ENCODE measurements at places on chromosomes 13 and 19. TPM values are rescaled to one million over a fixed set of nuclear protein-coding genes. Genes with fewer than 3 reads are reported as not detected.

DNA sequence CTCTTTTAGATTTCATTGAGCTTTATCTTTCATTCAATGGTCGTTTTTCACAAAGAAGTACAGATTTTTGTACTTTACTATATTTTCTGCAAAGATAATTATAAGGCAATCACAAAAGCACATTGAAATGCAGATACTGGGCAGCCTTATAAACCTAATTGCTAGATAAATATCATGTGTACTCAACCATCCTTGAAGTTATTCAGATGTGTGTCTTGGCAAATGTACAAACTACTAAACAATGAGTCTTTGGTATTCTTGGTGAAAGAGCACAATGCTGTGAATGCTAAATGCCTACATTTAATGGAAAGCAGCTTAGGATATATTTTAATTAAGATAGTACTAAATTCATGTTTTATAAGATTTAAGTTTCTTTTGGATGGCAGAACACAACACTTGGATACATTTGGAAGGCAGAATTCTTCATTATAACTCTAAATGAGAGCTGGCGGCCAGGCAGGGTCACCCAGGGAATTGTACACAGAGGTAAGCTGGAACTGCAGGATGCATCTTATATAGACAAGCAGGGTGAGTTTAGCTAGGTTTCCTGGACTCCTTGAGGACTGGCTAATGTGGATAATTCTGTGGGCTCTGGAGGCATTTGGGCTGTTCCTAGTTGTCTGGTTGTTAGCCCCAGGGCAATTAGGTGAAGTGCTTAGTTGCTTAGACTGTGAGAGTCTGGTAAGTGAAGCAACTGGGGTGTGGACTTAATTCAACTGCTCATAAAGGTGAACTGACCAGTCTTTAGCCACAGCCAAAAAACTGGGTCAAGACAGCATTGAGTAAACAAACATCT lies 286.6 kb downstream of the PCDH20 start:
- H3K4me3 ChIP-seq, result no peak overlapping the region
- H3K27ac ChIP-seq, result no peak overlapping the region
- DNase-seq, result no peak

GRCh38 chr19:4502282-4503131 lies 15.8 kb downstream of the PLIN4 start:
- H3K27ac ChIP-seq, result no peak overlapping the region
- H3K4me3 ChIP-seq, result no peak overlapping the region
- no peak for DNase-seq
- peaks cover 26% of the 10 kb centered on the region for H3K36me3 ChIP-seq
- peaks cover 2% of the 10 kb centered on the region for H3K27me3 ChIP-seq

DNA sequence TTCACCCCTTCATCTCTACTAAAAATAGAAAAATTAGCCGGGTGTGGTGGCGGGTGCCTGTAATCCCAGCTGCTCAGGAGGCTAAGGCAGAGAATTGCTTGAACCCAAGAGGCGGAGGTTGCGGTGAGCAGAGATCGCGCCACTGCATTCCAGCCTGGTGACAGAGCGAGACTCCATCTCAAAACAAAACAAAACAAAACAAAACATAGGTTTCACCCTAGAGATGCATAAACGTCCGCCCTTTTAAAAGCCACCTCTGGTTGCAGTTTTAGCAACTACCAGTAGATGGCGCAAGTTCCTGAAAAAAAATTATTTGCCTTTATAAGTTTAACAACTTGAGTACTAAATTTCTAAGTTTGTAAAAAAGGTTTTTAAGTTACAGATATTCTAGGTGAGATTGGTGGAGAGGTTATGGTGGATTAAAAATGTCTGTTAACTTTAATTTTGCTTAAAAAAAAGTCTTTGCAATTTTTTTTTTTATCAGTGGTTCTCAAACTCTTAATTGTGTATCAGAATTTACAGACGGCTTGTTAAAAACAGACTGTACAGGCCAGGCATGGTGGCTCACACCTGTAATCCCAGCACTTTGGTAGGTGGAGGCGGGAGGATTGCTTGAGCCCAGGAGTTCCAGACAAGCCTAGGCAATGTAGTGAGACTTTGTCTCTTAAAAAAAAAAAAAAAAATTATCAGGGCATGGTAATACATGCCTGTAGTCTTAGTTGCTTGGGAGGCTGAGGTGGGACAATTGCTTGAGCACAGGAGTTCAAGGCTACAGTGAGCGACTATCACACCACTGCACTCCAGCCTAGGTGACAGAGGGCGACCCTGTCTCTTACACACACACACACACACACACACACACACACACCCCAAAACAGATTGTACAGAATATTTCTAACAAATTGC lies 42.1 kb downstream of the NAA16 start:
- DNase-seq, result no peak
- H3K4me3 ChIP-seq, result no peak overlapping the region
- peaks cover 10% of the 10 kb centered on the region for H3K36me3 ChIP-seq
- no peak overlapping the region for H3K27ac ChIP-seq
- H3K4me1 ChIP-seq, result no peaks in the 10 kb centered on the region
- H3K27me3 ChIP-seq, result no peaks in the 10 kb centered on the region

- no peak overlapping the region for H3K4me3 ChIP-seq
- H3K4me1 ChIP-seq, result 0 out of 2 replicates have a peak, but pooled peaks cover 5% of the 10 kb centered on the region
- no peaks in the 10 kb centered on the region for H3K36me3 ChIP-seq
- DNase-seq, result no peak
- H3K27me3 ChIP-seq, result no peaks in the 10 kb centered on the region
- no peak overlapping the region for H3K27ac ChIP-seq
Observed at GRCh38 chr13:114082849-114083645, 49.4 kb downstream of the RASA3 start.

DNA sequence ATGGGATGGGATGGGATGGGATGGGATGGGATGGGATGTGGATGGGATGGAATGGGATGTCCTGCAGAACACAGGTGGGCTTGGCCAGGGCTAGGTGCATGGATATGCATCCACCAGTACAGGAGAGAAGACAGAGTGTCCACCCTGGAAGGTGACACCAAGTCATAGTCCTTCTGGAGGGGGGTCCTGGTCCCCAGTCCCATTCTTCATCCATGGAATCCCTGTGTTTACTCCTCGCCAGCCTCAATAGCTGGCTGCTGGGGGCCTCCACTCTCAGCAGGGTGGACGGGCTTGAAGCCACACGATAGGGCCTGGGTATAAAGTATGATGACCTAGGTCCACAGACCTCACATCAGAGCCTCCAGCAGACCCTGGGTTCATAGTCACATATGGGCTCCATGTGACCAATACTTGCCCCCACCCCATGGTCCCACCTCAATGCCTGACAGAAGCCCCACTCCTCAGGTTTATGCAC lies 40.1 kb downstream of the RFX2 start:
- no peak overlapping the region for H3K27ac ChIP-seq
- no peaks in the 10 kb centered on the region for H3K27me3 ChIP-seq
- H3K36me3 ChIP-seq, result no peaks in the 10 kb centered on the region
- H3K4me3 ChIP-seq, result no peak overlapping the region
- peaks cover 3% of the 10 kb centered on the region for H3K4me1 ChIP-seq
- no peak for DNase-seq

DNA sequence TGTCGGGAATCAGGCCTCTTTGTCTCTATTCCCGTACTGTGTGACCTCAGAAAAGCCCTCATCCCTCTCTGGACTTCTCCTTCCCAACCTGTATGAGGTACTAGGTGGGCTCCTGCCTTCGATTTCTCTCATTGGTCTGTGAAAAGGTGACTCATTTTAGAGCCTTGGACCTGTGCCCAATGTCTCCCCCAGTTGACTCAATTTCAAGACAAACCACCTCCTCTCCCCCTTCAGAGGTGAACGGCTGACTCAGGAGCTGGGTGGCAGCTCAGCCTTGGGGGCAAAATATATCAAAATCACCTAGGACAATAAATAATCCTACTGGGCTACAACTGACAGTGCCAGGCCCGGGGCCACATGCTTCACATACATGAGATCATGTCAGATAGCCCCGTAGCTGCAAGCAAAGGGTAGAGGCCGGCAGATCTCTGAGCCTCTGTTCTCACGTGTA lies 630 bp downstream of the COQ8B start:
- no peaks in the 10 kb centered on the region for H3K4me1 ChIP-seq
- H3K27ac ChIP-seq, result peak overlapping the region; percentile 74
- no peaks in the 10 kb centered on the region for H3K27me3 ChIP-seq
- peaks cover 9% of the 10 kb centered on the region for H3K36me3 ChIP-seq
- H3K4me3 ChIP-seq, result peak overlapping the region; percentile 94

- DNase-seq, result no peak
Observed at GRCh38 chr13:111046590-111047141, 68.4 kb upstream of the ARHGEF7 start.

GRCh38 chr19:50551715-50552187 lies 16.5 kb downstream of the LRRC4B start:
- no peaks in the 10 kb centered on the region for H3K36me3 ChIP-seq
- no peak for DNase-seq
- peaks cover 25% of the 10 kb centered on the region for H3K4me1 ChIP-seq
- peaks cover 30% of the 10 kb centered on the region for H3K27me3 ChIP-seq

- no peaks in the 10 kb centered on the region for H3K27me3 ChIP-seq
- H3K4me3 ChIP-seq, result no peak overlapping the region
- no peaks in the 10 kb centered on the region for H3K36me3 ChIP-seq
- H3K27ac ChIP-seq, result no peak overlapping the region
Observed at GRCh38 chr19:41083516-41083915, 4.7 kb upstream of the CYP2A13 start.

DNA sequence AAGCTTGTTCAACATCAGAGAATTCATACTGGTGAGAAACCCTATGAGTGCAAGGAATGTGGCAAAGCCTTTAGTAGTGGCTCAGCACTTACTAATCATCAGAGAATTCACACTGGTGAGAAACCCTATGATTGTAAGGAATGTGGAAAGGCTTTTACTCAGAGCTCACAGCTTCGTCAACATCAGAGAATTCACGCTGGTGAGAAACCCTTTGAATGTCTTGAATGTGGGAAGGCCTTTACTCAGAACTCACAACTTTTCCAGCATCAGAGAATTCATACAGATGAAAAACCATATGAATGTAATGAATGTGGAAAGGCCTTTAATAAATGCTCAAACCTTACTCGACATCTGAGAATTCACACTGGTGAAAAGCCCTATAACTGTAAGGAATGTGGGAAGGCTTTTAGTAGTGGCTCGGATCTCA lies 25.2 kb downstream of the ZNF383 start:
- no peaks in the 10 kb centered on the region for H3K4me1 ChIP-seq
- DNase-seq, result no peak
- H3K27me3 ChIP-seq, result no peaks in the 10 kb centered on the region
- peaks cover 2% of the 10 kb centered on the region for H3K36me3 ChIP-seq

- H3K36me3 ChIP-seq, result no peaks in the 10 kb centered on the region
- DNase-seq, result peak; percentile 72
- no peaks in the 10 kb centered on the region for H3K4me1 ChIP-seq
- H3K4me3 ChIP-seq, result peak overlapping the region; percentile 43
- H3K27ac ChIP-seq, result no peak overlapping the region
Observed at GRCh38 chr19:42323852-42324654, 1.4 kb upstream of the MEGF8 start.

GRCh38 chr19:12943437-12944044 lies 2.1 kb upstream of the RAD23A start:
- DNase-seq, result no peak
- no peaks in the 10 kb centered on the region for H3K27me3 ChIP-seq
- peaks cover 13% of the 10 kb centered on the region for H3K4me1 ChIP-seq
- H3K36me3 ChIP-seq, result peaks cover 67% of the 10 kb centered on the region

DNA sequence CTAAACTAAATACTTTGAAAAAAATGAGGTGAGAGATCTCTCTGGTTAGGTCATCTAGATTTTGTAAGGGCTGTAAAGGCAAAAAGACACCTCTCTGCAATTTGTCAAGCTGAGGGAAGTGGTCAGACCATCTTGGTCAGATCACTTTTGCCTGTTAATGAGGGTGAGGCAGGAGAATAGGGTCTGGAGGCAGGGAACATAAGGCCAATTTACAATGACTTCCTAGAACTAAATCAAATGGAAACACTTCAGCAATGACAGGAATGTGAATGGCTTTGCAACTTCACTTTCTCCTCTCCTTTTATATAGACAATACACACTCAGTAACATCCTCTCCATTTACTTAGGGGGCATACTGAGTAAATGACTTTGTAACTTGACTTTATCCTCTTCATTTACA lies 1653.4 kb downstream of the SLITRK5 start:
- no peak for DNase-seq
- no peak overlapping the region for H3K27ac ChIP-seq
- H3K4me1 ChIP-seq, result no peaks in the 10 kb centered on the region
- H3K27me3 ChIP-seq, result no peaks in the 10 kb centered on the region
- no peaks in the 10 kb centered on the region for H3K36me3 ChIP-seq

DNA sequence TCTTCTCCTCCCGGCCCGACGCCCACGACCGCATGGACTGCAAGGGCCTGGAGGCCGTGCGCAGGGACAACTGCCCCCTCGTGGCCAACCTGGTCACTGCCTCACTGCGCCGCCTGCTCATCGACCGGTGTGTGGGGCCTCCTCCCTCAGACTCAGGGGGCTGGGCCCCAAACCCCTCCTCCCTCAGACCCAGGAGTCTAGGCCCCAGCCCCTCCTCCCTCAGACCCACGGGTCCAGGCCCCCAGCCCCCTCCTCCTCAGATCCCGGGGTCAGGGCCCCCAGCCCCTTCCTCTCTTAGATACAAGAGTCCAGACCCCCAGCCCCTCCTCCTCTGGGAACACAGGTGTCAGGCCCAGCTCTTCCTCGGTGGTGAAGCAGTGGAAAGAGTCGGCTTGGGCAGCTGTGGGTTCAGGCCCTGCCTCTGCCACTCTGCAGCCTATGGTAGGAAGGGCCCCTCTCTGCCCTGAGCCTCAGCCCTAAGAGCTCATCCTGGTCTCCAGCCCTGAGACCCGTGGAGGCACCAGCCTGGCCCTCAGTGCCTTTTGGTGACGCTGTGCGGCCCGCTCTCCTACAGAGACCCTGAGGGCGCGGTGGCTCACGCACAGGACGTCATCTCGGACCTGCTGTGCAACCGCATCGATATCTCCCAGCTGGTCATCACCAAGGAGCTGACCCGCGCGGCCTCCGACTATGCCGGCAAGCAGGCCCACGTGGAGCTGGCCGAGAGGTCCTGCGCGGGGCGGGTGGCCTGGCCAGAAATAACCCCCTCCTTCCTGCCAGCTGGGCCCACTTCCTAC lies 3.7 kb upstream of the SPIB start:
- no peaks in the 10 kb centered on the region for H3K27me3 ChIP-seq
- peak; percentile 79 for DNase-seq
- H3K36me3 ChIP-seq, result peaks cover under 1% of the 10 kb centered on the region
- H3K27ac ChIP-seq, result no peak overlapping the region

FXYD5 gene
- total RNA-seq, result 104 TPM

PRODH2 gene
- total RNA-seq, result not detected

CDC42EP5 gene
- total RNA-seq, result 4.8 TPM

ZNF440 gene
- 7.9 TPM for total RNA-seq

MAST1 gene
- 25.2 TPM for total RNA-seq

FCER2 gene
- total RNA-seq, result 0.29 TPM

CLEC17A gene
- not detected for total RNA-seq
